Activated T-cell treated with anti-CD3 and anti-CD28 coated beads for 4 hours (primary cell): ENCODE measurements at places on chromosomes 4 and X.

DNA sequence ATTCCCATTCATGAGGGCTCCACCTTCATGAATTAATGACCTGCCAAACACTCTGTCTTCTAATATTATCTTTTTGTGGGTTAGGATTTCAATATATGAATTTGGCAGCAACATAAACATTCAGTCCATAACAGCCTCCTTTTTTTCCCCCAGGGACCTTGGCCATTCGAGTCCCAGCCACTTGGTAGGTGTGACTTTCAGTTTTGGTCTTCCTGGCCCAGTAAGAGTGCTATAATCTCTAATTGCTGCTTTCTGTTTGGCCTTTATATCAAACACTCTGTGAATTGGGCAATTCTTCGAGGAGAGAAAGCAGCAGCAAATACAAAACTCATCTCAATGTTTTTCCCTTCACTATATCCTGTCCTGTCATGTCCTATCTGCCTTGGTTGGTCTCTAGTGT lies 12.4 kb upstream of the RADX start:
- DNase-seq = no peak

DNA sequence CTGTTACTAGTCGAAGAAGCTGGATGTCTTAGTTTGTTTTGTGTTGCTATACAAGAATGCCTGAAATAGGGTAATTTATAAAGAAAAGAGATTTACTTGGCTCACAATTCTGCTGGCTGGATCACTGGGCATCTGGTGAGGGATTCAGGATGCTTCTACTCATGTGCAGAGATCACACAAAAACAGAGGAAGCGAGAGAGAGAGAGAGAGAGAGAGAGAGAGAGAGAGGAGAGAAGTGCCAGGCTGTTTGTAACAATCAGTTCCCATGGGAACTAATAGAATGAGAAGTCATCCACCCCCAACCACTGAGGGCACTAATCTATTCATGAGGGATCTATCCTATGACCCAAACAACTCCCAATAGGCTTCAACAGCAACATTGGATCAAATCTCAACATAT lies 66.2 kb upstream of the FAM9A start:
- DNase-seq = no peak

DNA sequence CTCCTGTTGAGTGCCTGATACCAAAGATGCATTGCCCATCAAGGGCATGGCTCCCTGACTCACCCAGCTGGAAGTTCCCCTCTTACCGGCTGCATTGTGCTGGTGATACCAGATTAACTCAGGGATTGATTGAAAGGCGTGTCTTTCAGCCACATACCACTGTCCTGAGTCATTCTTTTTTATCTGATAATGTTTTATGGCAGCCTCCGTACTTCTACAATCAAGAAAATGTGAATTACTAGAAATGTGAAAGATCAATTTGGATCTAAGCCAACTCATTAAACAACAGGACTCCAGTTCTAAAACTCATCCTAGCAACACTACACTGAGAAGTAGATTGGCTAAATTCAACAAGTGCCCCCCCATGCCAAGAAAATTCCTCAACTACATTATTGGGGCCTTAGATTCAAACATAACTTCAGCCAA lies 40.0 kb downstream of the TXK start:
- no peak for DNase-seq

DNA sequence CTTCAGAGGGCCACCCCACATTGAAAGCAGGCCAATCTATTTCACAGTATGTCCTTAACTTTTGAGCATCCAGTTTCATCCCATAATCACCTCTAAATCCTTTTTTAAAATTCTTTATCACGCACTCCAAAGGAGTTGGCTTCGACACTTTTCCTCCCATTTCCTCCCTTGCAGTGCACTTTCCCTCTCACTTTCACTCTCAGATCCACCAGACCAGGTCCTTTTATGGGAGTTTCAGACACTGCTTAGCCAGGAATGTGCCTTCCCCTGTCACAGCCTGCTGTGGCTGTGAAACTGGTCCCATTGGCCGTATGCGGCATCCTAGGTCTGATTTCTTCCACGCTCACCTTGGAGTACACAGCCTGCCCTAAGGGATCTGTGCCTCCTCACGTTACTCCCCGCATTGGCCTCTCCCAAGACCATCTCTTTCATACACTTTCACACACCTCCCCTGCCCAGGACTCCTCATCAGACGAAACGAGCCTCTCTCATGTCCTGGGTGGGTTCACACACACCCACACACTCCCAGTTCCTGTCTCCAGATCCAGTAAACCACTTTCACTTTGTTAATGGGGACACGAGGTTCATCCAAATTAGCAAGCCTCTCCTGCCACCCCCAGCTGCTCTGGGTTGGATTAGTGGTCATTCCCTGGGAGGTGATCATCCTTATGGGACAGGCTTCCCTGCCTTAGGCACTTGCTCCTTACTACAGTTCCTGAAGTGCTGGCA lies 10.0 kb upstream of the RHOXF2B start:
- no peak for DNase-seq

DNA sequence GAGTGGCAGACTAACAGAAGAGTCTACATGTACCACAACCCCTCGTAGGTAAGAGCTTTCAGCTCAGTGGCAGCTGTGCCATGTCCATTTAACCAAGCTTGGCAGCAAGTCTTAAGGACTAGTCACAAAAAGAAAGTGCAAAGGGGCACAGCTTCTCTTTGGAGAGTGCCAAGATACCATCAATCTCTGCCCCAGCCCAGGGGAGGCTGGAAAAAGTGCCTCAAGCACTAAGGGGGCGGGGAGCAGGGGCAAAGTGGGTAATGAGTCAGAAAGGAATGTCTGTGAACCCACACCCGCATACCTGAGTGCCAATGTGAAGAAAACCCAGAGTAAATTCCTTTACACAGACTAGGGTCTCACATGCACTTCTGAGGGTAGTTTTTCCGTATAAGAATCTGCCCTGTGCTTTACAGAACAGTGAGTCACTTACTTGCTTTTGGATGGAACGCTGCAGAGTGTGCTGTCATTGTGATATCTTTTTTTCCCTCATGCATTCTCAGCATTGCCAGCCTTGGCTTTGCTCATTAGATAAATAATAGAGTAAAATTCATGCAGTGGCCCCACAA lies 219.8 kb downstream of the ZNF674 start:
- peak; percentile 64 for DNase-seq

DNA sequence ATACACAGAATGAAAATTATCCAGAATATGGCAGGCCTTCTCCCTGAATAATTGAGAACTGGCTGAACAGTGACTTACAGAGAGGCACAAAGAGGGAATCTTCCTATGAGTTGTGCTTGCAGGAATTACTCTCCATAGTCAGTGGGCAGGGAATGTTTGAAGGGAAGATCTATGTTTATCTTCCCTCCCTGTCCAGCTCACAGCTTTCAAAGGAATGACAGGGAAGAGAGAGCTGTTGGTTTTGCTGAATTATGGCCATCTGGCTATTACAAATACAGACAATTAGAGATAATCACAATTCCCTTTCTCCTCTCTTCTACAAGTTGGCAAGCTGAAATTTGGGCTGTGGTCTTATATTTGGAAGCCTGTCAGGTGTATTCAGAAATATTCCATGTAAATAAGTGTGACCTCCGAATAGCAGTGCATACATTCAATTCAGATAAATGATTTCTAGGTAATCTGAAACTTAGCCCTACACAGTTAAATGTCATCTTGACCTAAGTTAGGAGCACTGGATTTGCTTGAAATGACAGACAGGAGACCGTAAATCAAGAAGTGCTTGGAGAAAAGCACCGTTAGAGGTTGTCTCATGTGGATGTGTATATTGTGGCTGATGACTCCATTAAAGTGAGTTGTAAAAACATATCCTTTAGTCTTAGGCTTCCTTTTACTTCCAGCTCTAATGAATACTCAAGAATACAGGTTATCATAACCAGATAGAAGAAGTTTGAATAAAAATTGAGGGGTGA lies 136.8 kb downstream of the C4orf33 start:
- no peak for DNase-seq

DNA sequence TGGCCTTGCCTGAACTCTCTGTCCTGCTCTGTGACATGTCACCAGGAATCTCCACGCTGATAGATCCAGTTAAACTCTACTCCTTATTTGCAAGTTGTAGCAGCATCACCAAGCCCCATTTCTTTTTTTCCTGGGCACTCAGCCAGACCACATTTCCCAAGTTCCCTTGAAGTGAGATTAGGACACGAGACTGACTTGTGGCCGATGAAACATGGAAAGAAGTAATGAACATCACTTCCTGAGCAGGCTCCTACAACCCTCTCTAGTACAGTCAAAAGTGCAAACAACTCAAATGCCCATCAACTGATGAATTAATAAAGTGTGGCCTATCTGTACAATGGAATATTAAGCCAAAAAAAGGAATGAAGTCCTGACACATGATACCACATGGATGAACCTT lies 74.6 kb downstream of the MAP3K15 start:
- no peak for DNase-seq

GRCh38 chrX:10619425-10620046 lies 849 bp downstream of the MID1 start:
- DNase-seq = no peak

DNA sequence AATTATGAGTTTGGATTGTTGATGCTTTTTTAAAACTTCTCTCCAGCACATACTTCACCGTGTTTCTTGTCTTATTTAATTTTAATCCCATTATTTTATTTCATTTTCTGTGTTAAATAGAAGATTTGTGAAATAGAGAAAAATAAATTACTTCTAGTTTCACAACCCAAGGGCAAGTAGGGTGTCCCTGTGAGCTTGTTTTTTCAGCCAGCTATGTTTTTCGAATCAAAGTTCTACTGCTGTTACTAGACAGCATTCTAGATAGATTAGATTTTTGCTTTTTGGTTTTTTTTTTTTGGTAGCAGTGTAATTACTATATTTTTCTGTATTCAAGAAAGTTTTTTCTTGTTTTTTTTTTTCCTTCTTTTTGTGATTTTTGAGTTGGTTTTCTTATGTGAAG lies 59.9 kb downstream of the RBPJ start:
- DNase-seq = no peak

DNA sequence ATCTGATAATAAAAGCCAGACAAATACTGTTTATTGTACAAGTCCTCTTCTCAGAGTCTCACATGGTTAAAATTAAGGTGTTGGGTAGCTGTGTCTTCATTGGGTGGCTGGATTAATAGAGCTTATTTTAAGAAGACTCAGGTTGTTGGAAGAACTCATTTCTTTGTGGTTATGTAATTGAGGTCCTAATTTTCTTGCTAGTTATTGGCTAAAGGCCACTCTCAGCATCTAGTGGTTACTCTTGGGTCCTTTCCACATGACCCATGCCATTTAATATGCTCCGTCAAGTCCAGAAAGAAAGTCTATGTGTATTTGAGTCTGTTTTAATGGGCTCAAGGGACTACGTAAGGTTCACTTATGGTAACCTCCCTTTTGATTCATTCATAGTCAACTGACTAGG lies 1668.6 kb upstream of the AGA start:
- no peak for DNase-seq

DNA sequence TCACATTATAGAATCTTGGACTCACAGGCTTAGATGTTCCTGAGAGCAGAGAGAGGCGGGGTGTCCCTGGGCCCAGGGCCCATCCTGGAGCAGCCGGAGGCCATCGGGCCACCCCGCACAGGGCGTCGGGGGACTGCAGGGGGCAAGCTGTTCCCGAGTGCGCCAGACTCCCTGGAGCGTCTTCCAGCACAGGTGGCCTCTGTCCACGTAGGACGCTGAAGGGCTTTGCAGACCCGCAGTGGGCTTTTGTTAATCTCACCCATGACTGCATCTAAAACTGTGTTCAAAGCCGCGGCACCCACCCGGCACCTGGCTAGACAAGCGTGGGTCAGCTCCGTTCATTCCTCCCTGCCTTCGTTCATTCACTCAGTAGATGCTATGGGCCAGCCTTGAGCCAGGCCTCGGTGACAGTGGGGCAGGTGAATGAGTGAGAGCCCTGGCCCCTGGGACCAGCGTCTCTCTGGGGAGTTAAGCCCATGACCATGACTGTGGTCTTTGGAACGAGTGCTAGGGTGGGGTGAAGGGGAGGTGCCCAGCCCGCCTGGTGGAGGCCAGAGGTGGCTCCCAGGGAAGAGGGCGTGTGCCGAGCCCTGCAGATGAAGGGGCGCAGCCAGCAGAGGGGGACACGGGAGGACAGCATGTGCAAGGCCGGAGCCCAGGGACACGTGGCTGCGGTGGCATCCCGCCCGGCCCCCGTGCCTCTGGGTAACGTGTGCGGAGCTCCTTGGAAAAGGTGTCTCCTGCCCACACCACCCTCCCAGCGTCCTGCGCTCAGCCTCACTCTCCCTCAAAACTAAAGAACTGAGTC lies 98.3 kb downstream of the HMX1 start:
- DNase-seq = no peak

DNA sequence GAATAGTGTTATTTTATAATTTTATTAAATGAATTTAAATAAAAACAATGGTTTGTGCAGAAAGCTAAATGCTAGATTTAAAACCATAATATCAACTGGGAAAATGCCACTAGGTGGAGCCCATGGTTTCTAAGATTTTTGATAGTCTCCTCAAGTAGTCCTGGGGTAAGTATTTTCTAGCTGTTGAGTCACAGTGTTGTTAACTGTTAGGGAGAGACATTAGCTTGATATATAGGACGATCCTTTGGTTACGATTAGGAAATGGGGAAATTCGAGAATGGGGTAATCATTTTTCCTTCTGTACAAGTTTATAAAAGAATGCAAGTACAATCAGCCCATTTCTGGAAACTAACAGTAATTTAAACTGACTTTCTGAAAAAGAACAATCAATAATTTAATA lies 378.4 kb downstream of the ANKRD50 start:
- DNase-seq = no peak

DNA sequence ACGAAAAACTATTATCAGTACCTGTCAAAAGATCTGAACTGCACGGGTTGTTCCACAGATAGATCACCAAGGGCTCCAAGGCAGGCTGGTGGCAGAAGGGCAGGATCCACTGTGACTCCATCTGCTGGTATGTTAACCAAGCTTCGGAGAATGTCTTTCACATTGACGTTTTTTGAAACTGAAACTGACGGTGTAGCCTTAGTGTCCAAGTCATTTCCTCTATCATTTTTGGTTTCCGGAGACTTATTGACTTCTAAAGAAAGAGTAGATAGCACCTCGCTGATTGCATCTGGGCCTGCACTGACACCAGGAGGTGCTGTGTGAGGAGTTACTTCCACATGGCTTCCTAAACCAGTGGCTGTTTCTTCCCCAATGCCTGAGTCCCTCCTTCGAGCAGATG lies 186.9 kb downstream of the LRBA start:
- peak; percentile 11 for DNase-seq

DNA sequence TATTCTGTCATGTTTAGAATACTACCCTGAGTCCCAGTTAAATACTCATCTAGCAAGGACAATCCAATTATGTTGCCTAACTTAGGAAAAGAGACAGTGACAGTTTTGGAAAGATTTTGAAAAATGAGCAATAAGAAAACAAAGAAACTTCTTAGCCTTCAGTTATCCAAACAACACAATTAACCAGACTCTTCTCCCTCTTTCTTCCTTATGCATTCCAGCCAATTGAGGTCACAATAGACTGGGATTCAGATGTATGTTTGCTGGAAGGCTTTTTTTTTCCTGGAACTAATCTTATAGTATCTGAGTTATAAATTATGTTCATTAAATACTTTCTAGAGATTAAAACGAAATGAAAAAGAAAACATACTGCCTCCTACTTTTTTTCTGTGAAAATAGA lies 109.6 kb downstream of the GUCY2F start:
- DNase-seq = no peak

GRCh38 chr4:60201052-60201673 lies 999.0 kb upstream of the ADGRL3 start:
- DNase-seq = peak; percentile 1
